ENCODE measurements at places on chromosomes 6 and 20.

DNA sequence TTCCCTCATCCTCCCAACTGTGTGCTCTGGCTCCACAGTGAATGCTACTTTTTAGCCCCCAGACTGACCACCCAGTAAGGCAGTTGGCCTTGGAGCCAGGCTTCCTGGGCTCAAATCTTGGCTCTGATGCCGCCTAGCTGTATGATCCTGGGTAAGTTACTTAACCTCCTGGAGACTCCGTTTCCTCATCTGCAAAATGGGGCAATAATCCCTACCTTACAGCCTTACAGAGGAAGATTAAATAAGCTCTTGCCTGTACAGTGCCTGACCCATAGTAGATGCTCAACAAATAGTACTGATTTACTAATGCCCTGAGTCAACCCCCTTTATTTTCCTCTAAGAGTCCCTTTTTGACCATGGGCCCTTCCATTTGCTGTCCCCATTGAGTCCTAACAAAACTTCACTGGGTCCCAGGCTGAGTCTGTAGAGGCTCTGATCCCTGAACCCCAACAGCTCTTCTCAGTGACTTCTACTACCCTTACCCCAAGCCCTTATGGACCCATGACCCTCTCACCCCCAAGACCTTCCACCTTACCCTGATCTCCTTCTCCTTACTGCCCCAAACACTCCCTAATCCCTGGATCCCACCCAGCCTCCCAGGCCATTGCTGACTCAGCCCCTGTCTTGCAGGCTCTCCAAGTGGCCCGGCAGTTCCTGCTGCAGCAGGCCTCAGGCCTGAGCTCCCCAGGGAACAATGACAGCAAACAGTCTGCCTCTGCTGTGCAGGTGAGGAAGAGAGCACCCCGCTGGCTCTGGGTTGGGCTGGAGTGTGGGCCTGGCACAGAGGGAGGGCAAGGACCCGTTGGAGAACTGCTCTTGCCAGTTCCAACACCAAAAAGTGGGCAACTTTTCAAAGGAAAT, 31.4 kb downstream of the FOXP4 start:
- DNase-seq = peak; percentile 69

- DNase-seq = no peak
These were observed 127.6 kb upstream of the VGLL2 start for GRCh38 chr6:117137711-117138110.

GRCh38 chr6:73028124-73028766, 197.1 kb downstream of the KHDC1L start:
- DNase-seq = no peak

- DNase-seq = no peak
These were observed 375.5 kb downstream of the PKHD1 start for GRCh38 chr6:51711876-51712275.

- DNase-seq = no peak
These were observed 70.7 kb upstream of the SMIM8 start for GRCh38 chr6:87251725-87252124.

- DNase-seq = peak; percentile 74
These were observed 55.0 kb downstream of the FOXA2 start for GRCh38 chr20:22529150-22530019.

GRCh38 chr20:53739799-53740785, 146.5 kb upstream of the ZNF217 start:
- DNase-seq = no peak

DNA sequence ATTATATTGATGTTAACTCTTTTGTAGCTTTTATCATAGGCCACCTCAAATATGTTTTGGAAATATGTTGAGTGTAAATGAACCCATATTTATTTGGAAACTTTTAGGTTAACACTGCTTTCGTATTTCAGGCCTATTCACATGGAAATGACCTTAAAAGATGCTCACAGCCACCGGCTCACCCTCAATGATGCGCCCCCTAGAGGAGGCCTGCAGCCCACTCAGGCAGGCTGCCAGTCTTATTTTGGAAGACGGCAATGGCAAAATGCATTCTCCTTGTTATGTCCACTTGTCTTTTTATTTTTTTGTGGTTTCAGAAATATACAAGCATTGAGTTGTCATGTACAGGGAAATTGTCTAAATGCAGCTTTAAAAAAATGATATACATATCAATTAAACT, 869.7 kb downstream of the PHF3 start:
- no peak for DNase-seq

DNA sequence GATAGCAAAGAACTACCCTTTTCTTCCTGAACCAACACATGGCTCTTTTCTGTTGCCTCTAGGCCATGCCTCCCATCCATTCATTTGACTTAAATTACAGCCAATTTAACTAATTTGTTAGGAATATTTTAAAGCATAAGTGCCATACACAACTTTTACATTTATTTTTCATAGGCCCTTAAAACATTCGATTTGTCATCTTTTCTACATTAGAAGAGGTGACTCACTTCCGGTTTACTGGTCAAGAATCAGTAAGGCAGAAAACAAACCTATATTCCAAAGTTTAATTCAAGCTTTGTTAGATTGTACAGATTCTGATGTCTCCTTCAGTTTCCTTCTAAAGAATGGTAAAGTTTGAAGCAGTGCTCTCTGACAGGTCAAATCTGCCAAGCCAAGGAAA, 344.3 kb downstream of the SAMD5 start:
- DNase-seq = no peak

DNA sequence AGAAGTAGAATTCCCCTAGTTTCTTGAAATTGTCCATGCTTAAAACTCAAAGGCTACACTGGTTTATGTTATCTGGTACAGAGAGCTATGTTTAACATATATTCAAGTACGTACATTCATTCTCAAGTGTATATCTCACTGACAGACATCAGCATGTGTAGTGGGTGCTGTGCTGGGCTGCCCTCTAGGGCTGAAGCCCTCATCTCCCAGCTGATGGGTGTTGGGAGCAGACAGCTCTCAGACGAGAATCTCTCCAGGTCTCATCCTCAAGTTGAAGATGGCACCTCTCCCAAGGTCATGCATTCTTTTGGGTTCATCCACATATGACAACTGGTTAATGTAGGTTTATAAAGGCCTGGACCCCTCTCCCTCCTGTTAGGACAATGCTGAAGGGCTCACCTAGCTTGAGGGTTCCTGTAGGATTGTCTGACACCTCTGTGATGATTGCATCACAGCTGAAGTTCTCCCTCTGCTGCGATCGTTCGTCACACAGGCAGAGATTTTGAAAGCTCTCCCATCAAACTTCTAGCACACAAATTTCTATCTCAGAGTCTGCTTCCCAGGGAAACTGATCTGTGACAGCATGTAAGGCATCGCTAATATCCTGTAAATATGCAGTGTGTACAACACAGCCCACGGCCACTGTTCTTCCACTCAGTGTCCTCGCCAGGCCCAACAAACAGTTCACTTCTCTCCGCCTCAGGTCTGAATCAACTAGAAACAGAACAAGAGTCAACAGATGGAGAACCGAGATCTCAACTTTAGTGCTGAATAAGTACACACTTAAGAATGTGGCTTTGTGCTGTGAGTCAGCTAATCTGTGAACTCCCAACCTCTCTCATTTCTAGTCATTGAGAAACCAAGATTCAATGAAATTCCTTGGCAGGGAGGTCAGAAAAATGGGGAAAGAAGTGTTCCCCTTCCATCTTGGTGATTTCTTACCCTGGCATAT, 43.2 kb downstream of the PREP start:
- no peak for DNase-seq

DNA sequence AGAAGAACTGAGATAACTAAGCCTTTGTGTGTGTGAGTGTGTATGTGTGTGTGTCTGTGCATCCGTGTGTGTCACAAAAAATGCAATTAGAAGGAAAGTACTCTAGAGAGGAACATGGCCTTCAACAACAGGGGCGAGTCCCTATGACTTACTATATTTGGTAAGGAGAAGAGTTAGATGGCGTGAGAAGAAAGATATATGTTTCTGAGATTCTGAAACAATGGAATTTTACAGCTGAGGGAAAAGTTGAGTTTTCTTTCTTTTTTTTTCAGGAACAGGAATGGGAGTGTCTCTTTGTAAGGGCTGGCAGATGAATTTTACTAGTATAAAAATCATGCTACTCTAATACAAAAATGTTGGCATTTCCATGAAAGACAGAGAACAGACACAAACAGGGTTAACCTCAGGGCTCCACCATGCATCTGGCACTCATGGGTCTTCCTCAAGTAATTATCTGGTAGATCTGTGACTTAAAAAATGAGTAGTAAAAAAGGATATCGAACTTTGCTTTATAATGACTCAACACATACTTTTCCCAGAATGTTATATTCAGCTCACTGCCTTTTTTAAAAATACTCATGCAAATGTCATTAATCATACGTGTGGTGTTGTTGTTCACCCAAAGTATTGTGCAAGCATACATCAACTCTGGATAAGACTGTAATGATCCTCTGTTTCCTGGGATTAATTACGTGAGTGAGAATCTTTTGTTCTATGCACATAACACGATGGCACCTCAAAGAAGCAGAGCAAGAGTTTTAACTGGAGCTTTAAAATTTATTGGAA, 12.8 kb upstream of the SASH1 start:
- DNase-seq = no peak

- DNase-seq = peak; percentile 89
These were observed 2.8 kb upstream of the PHF20 start for GRCh38 chr20:35768731-35769664.

- DNase-seq = no peak
These were observed 83.7 kb downstream of the FILIP1 start for GRCh38 chr6:75409928-75410327.

GRCh38 chr6:27545271-27546046, 72.6 kb upstream of the ZNF184 start:
- no peak for DNase-seq

DNA sequence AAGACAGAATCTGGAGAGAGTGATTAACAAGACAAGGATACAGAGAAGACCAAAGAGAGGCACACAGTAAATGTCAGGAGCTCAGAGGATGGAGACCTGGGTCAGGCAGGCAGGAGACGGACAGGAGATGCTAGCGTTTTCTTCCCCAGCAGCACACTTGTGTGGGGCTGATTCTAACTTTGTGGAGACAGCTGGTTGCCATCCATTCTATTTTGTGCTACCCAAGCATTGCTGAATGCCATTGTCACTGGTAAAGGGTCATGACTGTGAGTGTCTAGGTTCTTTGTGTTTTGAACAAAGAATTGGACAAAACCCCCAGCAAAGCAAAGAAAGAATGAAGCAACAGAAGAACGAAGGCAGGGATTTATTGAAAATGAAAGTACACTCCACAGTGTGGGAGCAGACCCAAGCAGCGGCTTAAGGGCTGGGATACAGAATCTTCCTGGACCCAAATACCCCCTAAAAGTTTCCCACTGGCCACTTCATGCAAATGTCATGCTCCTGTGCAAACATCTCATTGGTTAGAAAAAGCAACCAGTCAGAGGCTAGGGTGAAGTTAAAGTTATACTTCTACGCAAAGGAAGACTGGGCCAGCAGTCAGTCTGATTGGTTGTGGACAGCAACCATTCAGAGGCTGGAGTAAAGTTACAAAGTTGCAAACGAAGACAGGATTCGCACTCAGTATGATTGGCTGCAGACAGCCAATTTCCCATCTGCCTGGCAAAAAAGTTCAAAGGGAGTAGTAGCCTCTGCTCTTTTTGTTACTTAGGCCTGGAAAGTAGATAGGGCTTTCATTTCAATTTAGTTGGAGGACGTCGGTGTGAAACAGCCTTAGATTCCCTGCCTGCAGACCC, 17.5 kb downstream of the PTK7 start:
- no peak for DNase-seq

GRCh38 chr6:33589731-33590530, 9.9 kb upstream of the BAK1 start:
- no peak for DNase-seq

- no peak for DNase-seq
These were observed 103.5 kb downstream of the RFPL4B start for GRCh38 chr6:112450663-112451062.

- no peak for DNase-seq
These were observed 76.3 kb upstream of the PHACTR2 start for GRCh38 chr6:143601504-143601903.

DNA sequence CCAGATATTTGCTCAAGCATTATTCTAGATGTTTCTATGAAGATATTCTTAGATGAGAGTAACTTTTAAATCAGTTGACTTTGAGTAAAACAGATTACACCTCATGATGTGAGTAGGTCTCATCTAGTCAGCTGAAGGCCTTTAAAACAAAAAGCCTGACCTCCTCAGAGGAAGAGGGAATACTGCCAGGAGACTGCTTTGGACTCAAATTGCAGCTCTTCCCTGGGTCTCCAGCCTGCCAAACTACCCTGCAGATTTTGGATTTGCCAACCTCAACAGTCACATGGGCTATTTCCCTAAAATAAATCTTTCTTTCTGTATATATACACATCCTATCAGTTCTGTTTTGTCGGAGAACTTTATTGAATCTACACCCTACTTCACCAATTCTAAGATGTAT, 182.5 kb upstream of the TENT5A start:
- no peak for DNase-seq

DNA sequence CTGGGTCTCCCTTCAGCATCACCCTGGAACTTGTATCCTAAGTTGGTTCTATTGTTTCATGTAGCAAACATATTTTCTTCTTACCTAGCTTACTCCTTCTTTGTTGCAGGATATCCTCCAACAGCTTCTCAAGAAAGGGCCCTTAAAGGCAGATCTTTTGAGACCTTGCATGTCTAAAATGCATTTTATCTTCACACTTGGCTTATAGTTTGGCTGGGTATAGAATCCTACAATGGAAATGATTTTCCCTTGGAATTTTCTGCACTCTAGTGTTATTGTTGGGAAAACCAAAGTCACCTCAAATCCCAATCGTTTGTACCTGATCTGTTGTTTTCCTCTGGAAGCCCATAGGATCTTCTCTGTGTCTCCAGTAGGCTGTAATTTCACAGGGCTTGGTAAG, 12.1 kb upstream of the TGM6 start:
- DNase-seq = no peak

- no peak for DNase-seq
These were observed 238.1 kb downstream of the HAO1 start for GRCh38 chr20:7702141-7702540.

DNA sequence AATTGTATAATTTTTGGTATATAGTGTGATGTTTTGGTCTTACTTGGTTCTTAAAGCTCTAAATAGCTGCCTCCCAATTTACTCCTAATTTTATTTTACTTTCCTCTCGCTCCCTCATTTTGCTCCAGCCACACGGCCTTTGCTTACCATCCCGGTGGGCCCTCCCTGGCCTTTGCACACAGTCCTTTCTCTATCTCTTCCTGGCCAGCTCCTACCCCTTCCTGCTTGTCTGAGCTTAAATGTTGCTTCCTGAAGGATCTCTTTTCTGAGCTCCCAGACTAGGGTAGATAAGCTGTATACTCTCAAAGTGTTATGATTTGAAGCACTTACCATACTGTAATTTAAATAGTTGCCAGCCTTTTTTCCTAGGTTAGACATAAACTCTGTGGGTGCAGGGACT, 121.7 kb downstream of the UTRN start:
- no peak for DNase-seq

Data from left lobe of liver (tissue), 2 donors.